CD4-positive, alpha-beta memory T cell (primary cell): ENCODE measurements at places on chromosomes 6 and 20. TPM values are rescaled to one million over a fixed set of nuclear protein-coding genes. Genes with fewer than 3 reads are reported as not detected.

DNA sequence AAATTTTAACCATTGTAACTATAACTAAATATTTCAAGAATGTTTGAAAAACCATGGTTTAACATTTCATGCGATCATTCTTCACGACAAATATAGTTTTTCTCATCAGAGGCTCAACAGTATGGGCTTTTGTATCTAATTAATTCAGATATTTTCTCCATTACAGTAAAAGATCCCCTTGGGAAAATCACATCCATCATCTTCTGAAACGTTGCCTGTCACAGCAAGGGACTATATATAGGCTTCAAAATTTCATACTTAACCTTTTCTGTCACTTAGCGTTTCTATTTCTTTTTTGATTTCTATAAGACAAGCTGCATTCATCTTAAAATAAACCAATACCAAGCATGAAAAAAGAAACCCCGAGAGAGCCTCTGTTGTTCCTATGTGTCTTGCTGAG lies 710.0 kb downstream of the PRKN start:
- no peak for DNase-seq

- DNase-seq, result no peak
Observed at GRCh38 chr20:17661121-17661744, 20.8 kb downstream of the RRBP1 start.

GRCh38 chr6:149929422-149929821 lies 6.5 kb upstream of the RAET1G start:
- DNase-seq, result no peak

DNA sequence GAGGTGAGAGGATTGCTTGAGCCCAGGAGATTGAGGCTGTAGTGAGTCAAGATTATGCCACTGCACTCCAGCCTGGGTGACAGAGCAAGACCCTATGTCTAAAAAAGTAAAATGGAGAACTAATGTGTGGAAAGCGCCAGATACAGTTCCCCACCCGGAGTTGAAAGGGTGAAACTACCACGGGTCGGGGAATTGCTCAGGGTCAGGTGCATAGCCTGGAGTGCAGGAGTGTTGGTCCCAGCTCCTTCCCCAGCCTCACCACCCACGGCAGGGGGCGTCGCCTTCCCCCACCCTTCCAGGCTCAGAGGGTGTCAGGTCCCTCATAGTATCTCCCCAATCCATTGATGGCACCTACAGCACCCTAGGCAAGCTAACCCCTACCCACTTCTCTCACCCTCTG lies 26.1 kb downstream of the C20orf203 start:
- no peak for DNase-seq

- no peak for DNase-seq
Observed at GRCh38 chr6:44642349-44642748, 254.8 kb downstream of the CDC5L start.

GRCh38 chr6:142331601-142332000 lies 29.8 kb downstream of the ADGRG6 start:
- no peak for DNase-seq

- no peak for DNase-seq
Observed at GRCh38 chr20:3080939-3081388, 3.6 kb downstream of the AVP start.

DNA sequence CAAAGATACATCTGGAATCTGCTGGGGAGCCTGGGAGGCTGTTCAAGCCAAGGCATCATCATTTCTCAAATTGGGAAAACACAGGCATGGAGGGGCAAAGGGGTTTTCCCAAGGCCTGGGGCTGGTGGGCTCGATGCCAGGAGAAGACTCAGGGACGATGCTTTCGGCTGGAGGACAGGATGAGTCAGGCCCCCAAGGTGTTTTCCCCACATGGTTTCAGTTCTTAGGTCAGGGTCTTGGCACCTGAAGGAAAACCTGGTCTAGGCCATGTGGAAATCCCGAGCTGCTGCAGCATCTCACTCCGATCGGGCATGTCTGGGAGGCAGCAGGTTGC lies 348.1 kb downstream of the CDC5L start:
- DNase-seq, result no peak

GRCh38 chr20:33063271-33063670 lies 9.6 kb downstream of the BPIFB3 start:
- DNase-seq, result no peak

GRCh38 chr6:90442366-90442765 lies 144.5 kb downstream of the MAP3K7 start:
- no peak for DNase-seq

CD24 gene
- not detected for total RNA-seq

PI16 gene
- 6.0 TPM for total RNA-seq

GPSM3 gene
- 313 TPM for total RNA-seq
